ENCODE measurements at places on chromosomes 1 and 21.

- no peak for DNase-seq
These were observed 211.0 kb upstream of the USP24 start for GRCh38 chr1:55426156-55426555.

DNA sequence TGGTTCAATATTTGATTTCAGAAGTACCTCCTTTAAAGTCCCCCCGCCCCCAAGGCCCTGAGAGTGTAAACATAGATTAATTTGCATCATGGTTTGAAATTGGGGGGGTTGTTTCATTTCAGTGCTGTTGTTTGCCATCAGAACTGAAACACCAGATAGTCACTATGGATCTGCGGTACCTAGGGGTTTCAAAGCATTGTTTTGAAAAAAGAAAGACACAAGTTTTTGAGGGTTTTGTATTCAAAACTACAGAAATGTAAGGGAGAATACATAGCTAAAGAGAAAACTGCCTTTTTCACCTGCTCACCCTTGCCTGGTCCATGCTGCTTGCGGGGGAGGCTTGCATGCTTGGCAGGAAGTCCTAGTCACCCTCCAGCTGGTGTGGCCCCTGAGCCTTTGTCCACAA is 59.3 kb downstream of the ACP6 start:
- no peak for DNase-seq

DNA sequence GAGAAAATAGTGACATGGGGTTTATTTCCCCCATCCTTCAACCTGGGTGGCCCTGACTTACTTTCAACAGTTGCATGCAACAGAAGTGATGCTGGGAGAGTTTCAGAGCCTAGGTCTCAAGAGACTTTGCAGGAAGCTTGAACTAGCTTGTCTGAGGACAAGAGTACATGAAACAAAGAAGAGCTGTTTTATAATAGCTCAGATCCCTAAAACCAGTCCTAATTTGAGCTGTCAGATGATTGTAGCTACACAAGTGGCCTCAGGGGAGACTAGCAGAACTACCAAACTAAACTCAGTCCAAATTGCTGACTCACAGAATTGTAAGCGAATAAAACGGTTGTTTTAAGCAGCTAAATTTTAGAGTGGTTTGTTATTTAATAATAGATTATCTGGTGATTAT is 17.1 kb downstream of the RC3H1 start:
- DNase-seq = no peak

GRCh38 chr1:20785907-20786252 is 1.2 kb downstream of the HP1BP3 start:
- DNase-seq = peak; percentile 2

DNA sequence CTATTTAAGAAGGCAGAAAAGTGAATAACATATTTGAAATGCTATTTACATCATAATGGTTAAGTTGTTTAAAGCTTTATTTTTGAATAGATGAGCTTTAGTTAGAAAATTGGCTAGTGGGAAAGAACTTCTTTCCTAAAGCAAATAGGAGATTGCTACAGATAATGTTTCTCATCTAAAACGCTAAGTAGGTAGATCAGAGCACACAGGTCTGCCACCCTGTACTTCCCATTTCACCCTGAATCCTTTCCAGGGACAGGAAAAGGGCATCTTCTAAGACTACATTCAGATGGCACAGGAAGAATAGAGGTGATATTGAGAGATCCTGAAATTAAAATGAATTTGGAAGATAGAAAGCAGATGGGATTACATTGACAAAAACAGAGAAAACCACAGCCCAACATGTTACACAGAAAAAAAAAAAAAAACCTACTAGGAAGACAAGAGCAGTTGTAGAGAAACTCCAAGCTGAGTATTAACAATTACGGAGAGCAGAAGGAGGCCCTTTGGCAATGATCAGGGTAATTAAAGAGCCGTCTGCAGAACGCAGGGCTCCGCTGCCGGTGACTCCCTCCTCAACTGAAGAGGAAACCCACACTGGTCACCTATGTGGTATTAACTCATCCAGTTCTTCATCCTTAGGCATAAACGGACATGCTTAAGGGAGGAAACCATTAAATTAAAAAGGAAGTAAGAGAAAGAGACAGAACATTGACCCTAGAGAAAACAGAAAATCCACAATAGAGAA is 53.6 kb upstream of the MAP10 start:
- DNase-seq = no peak

GRCh38 chr1:219149953-219150352 is 23.7 kb upstream of the LYPLAL1 start:
- DNase-seq = no peak

- DNase-seq = no peak
These were observed 53.6 kb upstream of the EFHD2 start for GRCh38 chr1:15355968-15356625.

DNA sequence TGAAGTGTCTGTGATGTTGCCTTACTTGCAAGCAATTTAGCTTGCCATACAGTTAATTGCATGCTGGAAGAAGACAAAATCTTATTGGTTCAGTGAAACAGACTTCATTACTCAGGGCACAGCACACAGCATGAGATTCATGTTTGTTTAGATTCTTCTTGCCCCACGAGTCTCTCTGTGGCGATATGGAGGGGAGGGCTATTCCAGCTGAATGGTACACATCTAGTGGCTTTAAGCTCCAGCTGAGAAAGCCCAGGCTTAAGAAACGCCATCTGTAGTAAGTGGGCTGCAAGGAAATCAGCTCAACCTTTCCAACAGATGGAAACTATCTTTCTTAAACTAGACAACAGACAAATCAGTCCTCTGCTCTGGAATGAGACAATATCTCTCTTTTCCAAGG is 1022.0 kb downstream of the NCAM2 start:
- no peak for DNase-seq

DNA sequence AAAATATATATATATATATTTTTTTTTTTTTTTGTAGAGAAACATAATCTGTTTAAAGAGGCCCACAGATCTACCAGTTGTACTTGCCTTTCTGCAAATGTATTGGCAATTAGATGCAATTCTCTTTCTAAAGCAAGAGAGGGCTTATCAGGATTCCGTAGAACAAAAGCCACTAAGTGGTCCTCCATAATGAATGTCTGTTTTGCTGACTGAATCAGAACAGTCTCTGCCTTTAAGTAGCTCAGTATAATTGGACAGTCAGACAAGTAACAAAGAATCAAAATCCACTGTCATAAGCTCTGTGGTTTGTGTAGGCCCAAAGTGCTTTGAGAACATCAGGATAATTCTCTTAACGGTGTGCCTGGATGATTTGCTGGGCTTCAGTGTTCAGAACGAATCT is 17.3 kb downstream of the SARS1 start:
- DNase-seq = no peak

DNA sequence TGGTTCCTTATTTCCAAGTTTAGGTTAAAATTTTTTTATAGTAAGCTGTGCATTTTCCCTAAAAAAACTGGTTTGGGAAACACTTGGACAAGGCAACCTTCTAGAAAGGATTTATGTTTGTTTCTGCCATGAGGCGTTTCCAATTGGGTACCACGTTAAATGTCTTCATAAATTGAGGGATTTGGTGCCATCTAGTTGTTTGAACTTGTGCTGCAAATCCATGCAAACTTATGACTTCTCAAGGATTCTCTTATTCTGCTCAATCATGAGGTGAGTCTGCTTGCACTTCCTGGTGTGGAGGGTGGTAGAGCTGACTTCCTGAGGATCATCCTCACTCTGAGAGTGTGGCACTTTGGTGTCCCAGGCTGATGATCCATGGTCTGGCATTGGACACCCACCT is 123.3 kb downstream of the PCNX2 start:
- DNase-seq = no peak

GRCh38 chr1:106080608-106081325 is 975.7 kb upstream of the PRMT6 start:
- DNase-seq = no peak

DNA sequence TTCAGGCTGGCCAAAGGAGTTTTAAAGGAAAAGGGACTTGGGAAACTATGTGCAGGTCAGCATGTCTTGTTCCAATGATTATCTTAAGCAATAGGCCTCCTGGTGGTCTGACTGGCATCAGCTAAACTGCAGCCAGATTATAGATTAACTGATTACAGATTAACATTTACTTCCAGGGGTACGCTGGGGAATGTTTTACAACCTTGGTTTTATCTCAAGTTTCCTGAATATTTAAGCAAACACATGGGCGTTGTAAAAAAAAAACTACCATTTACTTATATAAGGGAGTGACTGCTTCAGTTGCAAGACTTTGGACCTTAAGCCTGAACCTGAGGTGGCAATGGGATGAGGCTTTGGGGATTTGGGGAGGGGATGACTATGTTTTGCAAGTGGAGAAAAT is 600.6 kb upstream of the B3GALT2 start:
- no peak for DNase-seq

DNA sequence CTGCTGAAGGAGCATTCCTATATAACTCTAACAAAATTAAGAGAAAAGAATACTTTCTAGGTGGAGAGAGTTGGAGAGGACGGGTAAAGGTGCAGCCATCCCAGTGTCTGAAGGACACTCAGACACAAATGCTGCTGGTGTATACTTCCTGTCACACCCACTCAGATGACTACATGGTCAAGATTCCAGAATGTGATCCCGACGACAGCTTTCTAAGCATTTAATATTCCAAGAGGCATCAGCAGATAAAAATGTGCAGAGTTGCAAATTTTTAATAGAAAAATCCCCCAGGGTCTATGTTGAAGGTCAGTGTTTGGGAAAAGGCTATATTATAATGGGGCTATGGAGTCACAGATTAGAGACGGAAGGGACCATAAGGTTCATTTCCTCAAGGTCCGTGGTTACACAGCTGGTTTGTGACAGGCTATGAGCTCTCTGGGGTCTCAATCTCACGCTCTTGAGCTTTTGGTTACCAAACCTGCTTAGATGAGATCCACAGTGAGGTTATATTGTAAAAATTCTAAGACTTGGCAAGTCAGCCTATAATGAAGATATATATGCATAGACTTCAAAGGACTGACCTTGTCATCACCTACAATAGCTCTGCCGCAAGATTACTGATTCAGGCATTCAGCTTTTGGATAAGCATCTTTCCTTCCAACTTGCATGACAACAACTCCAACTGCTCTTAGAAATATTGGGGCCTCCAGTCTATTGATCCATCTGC is 35.1 kb downstream of the ZNF281 start:
- DNase-seq = no peak

DNA sequence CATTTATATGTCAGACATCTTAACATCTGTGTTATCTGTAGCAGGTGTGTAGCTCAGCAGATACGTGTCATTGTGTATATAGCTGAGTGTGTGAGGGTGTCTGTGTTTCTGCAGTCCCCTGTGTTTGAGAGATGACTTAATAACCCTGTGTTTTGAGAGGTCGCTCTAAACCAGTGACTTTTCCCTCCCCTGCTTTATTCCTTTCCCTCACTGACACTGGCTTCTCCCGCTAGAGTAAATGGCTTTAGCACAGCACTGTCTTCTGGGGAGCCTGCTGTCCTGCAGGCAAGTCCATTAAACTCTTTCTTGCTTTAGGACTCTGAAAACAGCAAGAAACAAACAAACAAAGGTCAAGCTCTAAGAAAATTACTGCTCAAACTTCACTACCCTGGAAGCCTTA is 53.0 kb downstream of the VANGL1 start:
- DNase-seq = no peak
